Activated naive CD8-positive, alpha-beta T cell treated with anti-CD3 and anti-CD28 coated beads, Interleukin-2, amount 10 ng/mL, durations not matched to agents 7 days and 5 days (primary cell): ENCODE measurements at places on chromosomes 16 and 17. TPM values are rescaled to one million over a fixed set of nuclear protein-coding genes. Genes with fewer than 3 reads are reported as not detected.
A peak's percentile ranks its signal among the peaks of the same experiment; 100 is the strongest.

HSF4 gene
- total RNA-seq = 61.5 TPM

SDR42E2 gene
- total RNA-seq = 0.44 TPM

DNA sequence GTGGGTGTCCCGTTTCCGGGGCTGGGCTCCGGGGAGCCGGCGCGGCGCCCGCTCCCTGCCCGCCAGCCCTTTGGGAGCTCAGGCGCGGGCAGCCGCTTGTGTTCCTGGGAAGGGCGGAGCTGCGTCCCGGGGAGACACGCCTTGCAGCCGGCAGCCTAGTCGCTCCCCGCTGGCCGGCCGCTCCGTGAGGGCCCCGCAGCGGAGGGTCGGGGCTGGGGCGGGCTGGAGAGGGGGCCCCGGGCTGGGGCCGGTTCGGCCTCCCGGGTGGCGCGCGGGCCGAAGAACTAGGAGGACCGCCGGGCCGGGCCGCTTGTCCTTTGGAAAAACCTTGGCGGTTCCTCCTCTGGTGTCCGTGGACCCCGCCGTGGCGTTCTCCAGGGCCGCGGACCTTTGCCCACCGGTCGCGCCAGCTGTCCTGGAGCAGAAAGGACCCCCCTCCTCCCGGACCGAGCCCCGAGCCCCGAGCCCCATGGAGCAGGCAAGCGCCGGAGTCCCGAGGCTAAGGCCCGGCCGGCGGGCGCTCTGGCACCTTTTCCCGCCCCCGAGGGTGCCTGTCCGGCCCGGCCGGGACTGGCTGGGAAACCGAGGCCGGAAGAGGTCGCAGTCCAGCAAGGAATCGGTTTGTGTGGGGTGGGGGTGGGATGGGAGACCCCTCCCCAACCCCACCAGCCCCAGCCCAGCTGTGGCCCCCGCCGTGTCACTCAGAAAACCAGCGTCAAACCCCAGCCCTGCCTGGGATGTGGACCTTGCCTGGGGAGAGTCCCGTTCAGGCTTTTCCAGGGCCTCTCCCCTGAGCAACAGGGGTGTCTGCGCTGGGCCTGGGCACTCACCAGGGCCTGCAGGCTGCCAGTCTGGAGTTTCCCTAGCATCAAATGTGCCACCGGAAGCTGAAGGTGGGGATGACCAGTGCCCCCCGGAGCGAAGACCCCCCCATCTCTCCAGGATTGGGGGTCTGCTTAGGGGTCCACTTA is 6.8 kb upstream of the TBC1D3B start:
- no peak for DNase-seq

RPTOR gene
- 43.8 TPM for total RNA-seq

- DNase-seq = no peak
Observed at GRCh38 chr16:491220-491919, 36.1 kb upstream of the CAPN15 start.

DNA sequence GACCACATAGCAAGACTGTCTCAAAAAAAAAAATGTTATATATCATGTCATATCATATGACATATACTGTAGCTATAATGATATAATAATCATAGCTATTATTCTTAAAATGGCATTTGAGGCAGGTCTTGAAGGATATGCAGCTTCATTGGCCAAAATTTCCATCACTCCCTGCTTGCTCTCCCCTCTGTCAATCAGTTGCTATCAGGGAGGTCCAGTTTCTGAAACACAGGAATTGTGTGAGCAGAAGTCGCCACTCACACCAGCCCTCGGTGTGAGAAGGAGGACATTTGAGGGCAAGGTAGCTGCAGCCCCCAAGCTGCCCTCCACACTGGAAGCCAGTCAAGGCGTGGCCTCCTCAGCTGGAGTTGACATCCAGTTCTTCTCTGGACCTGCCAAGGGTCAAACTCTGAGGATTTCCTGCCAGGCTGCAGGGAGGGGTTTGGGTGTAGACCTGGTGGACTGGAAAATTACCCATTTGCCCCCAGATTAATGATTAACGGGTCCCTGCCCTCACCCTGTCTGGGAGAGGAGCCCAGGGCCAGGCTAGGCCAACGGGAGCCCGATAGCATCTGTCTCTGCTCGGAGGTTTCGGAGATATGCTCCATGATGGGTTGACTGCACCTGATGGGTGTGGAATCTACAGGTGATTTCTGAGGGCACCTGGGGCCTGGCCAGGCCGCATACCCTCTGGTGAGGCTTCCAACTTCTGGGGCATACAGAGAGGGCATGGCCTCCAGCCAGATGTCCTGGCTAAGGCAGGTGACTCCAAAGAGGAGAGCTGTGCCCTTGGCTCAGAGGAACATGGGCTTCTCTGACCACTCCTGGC is 18.8 kb downstream of the WNT9B start:
- DNase-seq = no peak

DNA sequence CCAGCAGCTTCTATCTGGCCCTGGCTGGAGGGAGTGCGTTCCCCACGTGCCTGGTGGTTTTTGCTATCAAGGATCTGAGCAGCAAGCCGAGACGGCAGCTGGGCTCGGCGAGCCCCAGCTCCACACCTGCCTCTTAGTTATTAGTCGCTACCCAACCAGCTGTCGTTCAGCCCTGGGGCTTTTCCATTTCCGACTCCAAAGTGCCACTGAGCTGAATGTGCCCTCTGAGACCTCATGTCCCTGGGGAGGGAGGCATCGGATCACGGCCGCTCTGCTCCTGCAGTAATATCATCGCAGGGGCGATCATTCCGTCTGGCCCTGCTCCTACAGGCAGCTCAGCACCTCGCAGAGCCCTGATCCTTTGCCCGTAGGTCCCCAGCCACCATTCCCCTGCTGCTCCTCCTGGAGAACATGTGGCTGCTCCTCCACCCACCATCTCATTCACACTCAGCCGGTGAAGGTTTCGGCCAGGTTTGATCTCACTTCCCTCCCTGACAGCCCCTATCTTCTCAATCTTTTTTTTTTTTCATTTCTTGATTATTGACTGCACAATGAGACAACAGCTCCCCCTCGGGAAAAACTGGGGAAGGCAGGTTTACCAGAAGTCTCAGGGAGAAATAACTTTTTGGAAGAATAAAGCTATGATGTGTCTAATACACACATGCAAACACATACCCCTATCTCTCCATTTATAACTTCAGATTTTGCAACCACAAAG is 86.7 kb downstream of the ZFHX3 start:
- no peak for DNase-seq

GRCh38 chr16:87317750-87318644 is 805 bp upstream of the C16orf95 start:
- no peak for DNase-seq

GRCh38 chr17:40534371-40535189 is 30.7 kb downstream of the CCR7 start:
- peak; percentile 36 for DNase-seq

DNA sequence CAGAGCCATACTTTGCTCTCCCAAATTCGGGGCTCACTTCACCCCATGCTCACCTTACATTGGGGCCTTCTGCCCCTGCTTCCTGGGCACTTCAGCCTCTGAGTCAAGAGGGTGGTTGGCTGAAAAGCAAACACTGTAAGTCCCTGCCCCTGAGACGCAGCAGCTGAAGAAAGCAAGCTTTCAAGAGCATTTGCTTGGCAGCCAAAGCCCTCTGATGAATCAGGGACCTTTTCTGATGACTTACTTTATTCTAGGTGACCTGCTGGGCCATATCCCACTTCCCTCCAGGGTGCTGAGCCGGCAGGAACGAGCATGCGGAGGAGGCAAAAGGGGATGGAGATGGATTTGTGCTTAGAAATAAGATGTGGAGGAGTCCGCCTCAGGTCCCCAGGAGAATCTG is 147.0 kb upstream of the TNRC6C start:
- DNase-seq = no peak

DNA sequence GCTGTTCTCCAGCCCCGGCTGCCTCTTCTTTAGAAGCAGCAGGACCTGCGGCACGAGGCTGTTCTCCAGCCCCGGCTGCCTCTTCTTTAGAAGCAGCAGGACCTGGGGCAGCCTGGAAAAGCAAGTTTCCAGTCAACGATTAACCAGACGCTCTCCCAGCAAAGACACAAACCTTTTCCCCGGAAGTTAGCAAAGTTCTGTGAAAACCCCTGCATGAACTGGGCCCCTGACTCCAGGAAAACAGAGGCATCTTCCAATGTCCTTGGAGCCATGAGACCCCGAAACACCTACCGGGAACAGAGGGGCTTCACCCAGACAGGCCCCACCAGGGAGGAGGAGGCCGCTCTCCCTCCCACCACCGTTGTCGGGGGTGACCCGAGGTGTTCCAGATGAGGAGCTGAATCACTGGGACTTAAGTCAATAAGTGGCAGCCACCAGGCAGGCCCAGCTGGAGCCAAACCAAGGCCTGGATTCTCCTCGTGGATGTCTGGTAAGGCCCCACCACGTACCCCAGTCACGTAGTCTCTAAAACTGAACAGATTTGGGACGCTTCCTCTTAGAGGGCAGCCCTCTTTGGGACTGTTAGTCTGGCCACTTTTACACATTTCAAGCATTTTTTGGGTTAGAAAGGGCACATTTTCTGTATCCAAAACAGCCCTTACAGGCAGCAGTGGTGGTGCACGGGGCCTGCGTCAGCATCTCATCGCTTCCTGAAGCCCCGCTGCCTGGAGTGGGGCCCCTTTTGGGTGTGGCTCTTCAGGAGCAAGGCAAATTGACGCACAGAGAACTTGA is at the start of gene RPH3AL:
Gene RPH3AL, minus strand, starts transcription at position 387 of the 792 bp plus-strand sequence. CDS start 25,264 bp downstream, outside the sequence.
- no peak for DNase-seq

GRCh38 chr16:756428-756827 is 4.1 kb upstream of the MSLN start:
- DNase-seq = no peak

GRCh38 chr17:50204431-50204830 is 3.0 kb upstream of the COL1A1 start:
- no peak for DNase-seq

PLA2G10 gene
- total RNA-seq = not detected

MYO1D gene
- total RNA-seq = 9.0 TPM

GRCh38 chr17:37532756-37533155 is 43.1 kb downstream of the DUSP14 start:
- DNase-seq = no peak

KRT33A gene
- not detected for total RNA-seq

DNA sequence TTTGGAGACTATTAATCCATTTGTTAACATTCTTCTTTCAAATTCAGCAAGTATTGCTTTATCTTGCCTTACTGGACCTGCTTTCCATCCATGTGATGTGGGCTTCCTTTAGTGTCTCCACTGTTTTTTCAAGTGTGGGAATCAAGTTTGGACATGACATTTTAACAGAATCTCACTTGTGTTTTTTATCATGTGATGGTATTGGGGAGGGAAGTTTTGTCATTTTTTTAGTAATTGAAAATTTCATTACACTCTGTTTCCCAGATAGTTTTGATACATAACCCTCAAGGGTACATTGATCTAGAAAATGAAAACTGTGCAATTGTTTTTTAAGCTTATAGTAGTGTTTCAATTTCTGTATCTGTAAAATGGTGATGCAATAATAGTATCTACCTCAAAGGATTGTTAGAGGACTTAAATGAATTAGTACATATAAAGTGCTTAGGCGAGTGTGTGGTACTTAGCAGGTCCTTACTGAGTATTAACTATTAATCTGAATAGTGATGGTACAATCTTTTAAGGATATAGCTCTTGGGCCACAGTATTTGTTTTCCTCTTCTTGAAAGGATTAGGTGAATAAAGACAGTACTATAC is 27.3 kb downstream of the AATF start:
- no peak for DNase-seq

CTRB2 gene
- not detected for total RNA-seq

DNA sequence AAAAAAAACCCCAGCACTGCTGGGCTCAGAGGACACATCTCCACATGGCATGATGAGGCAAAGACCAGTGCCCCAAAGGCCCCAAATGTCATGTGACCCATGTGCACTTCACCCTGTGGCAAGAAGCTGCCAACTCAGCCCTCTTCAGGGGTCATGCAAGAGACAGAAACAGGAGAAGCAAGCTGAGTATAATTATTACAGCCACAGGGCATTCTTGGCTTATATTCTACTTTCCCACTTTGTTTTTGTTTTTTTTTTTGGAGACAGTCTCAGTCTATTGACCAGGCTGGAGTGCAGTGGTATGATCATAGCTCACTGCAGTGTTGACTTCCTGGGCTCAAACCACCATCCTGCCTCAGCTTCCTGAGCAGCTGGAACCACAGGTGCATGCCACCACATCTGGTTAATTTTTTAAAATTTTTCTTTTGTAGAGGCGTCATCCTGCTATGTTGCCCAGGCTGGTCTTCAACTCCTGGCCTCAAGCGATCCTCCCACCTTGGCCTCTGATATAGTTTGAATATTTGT is 32.7 kb upstream of the LITAF start:
- peak; percentile 49 for DNase-seq

- no peak for DNase-seq
Observed at GRCh38 chr16:82924075-82924854, 297.5 kb downstream of the CDH13 start.

- DNase-seq = no peak
Observed at GRCh38 chr17:74994440-74994839, 7.0 kb downstream of the CDR2L start.

DNA sequence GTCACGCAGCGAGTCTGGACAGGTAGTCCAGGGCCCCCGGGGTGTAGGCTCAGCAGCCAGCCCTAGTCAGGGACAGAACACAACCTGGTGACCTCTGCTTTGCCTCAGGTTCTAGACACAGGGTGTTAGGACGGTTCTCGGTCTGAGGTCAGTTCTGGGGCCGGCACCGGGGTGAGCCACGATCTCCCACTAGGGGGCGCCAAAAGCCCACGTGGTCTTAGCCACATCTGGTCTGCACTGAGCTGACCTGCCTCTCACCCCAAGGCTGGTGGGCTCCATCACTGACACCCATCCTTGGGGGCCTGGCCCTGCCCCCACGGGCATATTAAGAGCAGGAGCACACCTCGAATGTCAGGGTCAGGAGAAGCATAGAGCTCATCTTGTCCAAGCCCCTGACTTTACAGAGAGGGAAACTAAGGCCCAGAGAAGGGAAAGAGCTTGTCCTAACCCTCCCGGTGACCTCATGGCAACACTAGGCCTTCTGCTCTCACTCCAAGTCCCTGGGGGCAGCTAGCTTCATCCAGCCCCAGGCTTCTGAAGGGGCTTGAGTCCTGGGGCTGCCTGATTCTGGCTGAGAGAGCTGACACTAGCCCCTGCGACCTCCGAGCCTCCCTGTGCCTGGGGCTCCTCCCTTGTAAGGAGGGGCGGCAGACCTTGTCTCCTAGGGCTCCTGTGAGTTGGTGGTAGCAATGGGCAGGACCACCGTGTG is 9.0 kb downstream of the SLC5A10 start:
- DNase-seq = peak; percentile 86

- no peak for DNase-seq
Observed at GRCh38 chr17:63836811-63837210, 5.7 kb downstream of the SMARCD2 start.

- no peak for DNase-seq
Observed at GRCh38 chr17:76660656-76661042, 17.1 kb upstream of the ST6GALNAC1 start.
